ENCODE measurements at places on chromosomes 13 and 19.

DNA sequence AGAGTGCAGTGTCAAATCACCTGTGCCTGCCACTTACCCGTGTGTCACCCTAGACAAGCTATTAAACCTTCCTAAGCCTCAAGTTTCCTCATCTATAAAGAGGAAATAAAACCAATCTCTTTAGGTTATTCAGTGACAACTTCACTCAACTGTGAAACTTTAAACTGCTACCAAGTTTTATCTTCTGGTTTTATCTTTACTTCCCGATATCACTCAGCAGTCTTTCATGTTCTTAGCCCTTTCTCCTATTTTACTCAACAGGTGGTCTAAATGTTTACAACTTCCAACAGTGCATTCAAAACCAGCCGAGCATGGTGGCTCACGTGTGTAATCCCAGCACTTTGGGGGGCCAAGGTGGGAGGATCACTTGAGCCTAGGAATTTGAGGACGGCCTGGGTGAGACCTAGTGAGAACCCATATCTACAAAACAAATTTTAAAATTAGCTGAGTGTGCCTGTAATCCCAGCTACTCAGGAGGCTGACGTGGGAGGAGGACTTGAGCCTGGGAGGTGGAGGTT is 59.6 kb downstream of the GPALPP1 start:
- no peak for DNase-seq

DNA sequence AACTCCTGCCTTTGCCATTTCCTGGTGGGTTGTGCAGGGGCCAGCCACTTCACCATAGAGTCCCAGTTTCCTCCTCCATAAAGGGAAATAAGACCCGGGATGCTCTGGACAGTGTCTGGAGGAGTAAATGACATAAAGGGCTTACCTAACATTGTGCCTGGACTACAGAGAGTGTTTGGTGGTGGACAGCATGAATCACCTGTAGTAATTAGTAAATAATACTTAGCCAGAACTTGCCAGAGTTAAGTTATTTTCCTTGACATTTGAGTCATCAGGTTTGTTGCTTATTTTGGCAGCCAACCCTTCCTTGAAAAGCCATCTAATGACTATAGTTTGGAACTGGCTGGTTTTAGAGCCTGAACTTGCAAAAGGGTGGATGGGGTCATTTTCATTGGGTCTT is 159.2 kb downstream of the SLC7A1 start:
- DNase-seq, result no peak

DNA sequence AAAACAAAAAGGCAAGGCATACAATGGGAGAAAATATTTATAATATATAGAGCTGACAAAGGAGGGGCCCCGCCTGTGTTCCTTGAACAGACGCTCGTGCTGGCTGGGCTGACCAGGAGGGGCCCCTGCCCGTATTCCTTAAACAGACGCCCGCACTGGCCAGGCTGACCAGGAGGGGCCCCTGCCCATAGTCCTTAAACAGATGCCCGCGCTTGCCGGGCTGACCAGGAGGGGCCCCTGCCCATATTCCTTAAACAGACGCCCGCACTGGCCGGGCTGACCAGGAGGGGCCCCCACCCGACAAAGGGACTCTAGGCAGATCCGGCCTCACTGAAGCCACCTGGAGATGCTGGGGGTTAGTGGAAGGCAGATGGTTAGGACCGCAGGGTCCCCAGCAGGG is 9.3 kb downstream of the ADPRHL1 start:
- no peak for DNase-seq

GRCh38 chr13:65600702-65601101 is 1629.4 kb downstream of the PCDH9 start:
- no peak for DNase-seq

GRCh38 chr13:24905242-24905641 is 141.3 kb downstream of the RNF17 start:
- no peak for DNase-seq

DNA sequence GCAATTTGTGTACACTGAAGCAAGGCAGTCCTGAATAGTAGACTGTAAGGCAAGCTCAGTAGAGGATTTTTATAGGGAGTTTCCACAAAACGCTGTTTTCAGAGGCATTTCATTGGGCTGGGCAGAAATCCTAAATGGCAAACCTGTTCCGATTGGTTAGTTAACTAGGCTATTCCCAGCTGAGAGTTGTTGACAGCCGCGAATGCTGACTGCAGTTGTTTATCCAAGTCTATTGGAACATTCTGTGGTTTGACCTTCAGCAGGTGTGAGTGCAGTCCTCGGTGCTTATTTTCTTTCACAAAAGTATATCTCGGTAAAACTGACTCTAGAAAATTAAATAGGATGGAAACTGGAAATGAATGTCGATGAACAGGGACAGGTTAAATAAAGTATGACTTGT is 45.4 kb downstream of the TPT1 start:
- no peak for DNase-seq

DNA sequence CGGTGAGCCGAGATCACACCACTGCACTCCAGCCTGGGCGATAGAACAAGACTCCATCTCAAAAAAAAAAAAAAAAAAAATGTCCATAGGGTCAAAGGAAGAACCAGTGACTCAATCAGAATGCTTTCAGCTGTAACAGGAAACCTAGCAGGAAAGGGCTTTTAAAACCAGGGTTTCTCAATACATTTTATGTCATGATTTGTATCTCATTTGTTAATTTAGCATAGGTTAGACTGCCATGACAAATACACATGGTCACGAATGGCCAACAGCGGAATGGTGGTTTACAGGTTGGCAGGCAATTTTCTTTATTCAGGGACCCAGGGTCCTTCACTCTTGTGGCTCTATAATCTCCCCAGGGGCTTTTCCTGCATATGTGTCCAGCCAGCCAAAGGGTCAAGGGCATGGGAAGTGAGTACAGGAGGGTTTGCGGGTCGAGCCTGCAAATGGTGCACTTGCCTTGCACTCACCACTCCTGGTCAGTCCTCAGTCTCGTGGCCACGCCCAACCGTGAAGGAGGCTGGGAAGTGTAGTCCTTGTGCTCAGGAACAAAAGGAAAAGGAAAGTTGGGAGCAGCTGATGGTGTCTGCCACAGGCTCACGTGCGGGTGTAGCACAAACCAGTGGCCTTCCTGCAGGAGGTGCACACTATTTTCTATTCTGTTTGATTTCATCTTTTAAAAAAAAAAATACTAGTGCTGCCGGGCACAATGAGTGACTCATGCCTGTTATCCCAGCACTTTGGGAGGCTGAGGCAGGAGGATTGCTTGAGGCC is 14.8 kb downstream of the DHX34 start:
- DNase-seq, result no peak

- DNase-seq, result no peak
Measured at GRCh38 chr19:41114132-41114531, at the start of gene CYP2F1. Gene CYP2F1, plus strand, starts transcription at chr19:41114432. Its CDS starts 1,757 bp downstream, at chr19:41116189.

DNA sequence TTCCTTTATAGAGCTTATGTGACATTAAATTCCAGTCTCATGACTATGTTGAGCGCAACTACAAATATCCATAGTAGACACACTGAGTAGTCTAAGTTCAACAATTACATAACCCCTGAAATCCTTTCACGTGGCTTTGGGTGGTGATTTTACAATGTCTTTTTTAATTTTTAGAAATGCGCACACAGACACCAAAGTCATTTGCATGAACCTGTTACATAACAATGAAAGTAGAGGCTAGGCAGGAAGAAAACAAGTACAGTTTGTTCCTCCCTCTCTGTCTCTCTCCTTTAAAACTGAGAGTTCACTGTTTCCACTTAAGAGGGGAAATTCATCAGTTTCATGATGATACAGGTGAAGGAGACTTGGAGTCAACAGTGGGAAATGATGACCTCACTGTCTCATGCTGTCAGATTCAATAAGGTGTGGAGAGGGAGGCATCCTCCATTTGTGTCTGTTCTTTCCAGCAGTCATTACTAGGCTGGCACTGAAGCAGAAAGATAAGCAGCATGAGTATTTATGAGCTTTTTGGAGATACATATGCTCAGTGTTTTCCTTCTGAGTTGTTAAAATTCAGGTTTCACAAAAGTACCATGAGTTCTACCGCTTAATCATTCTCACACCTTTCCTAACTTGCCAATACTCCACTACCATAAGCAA is 201.8 kb downstream of the LHFPL6 start:
- no peak for DNase-seq

DNA sequence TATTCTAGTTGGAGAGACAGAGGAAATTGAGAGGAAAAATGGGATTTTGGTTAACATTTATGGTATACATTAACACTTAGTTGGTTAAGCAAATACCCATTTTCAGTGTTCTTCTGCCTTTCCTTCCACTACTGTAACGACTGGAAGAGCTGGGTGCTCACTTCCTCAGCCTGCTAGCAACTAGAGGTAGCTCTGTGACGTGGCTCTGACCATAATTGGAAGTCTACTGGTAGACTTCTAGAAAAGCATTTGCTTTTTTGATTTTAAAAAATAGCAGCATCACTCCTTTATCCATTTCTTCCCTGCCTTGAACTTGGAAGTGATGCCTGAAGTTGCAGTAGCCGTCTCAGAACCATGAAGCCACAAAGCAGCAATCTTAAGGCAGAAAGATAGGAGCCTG is 15.9 kb downstream of the NHLRC3 start:
- DNase-seq, result no peak

- DNase-seq, result no peak
Measured at GRCh38 chr19:38441657-38442348, 8.3 kb downstream of the RYR1 start.

GRCh38 chr13:45807520-45808099 is 43.9 kb downstream of the SIAH3 start:
- no peak for DNase-seq

- no peak for DNase-seq
Measured at GRCh38 chr13:98761986-98762616, 9.6 kb upstream of the SLC15A1 start.

GRCh38 chr13:59745392-59745788 is 418.3 kb downstream of the DIAPH3 start:
- DNase-seq, result no peak

GRCh38 chr13:28410096-28410495 is 84.8 kb downstream of the FLT1 start:
- DNase-seq, result no peak

DNA sequence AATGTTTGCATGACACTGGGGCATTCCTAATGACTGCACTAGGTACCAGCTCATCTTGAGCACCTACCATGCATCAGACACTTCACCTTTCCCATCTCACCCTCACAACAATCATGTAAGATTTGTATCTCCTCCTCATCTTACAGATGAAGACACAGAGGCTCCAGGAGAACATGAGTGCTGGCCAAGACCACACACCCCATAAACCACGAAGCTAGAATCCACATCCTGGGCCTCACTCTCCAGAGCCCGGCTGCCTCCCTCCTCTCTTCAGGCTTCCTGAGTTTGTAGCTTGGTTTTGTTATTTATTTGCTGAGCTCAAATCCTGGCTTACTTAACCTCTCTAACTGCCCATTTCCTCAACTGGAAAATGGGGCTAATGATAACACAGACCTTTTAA is 25.9 kb downstream of the FAM216B start:
- DNase-seq, result no peak

All from NCI-H510A (cell line).